KG1 (cell line): ENCODE measurements at places on chromosomes 12 and 14.

- DNase-seq, result no peak
These were observed 62.7 kb downstream of the FBXO34 start for GRCh38 chr14:55333711-55334485.

GRCh38 chr14:82359201-82359600 is 825.5 kb upstream of the SEL1L start:
- DNase-seq, result no peak

DNA sequence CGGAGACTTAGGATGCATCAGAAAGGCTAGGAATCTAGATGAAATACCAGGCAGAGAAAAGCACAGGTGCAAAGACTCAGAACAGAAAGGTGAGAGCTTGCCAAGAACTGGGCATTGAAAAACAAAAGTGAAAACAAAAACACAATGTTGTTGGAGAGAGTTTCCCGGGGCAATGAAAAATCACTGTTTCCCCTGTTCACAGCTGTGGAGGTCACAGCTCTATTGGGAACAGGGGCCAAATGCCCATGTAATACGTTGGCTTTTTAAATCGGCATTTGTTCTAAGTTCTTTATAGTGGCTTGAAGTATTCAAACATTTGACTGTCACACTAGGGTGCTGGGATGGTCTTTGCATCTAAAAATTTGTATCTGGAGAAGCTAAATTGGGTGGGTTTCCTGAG is 108.3 kb downstream of the SLC15A4 start:
- DNase-seq, result no peak

GRCh38 chr12:43100231-43100630 is 451.8 kb downstream of the ADAMTS20 start:
- no peak for DNase-seq
